ENCODE measurements at places on chromosomes 11 and 22.

GRCh38 chr22:46483353-46483752, 54.1 kb downstream of the CELSR1 start:
- no peak for DNase-seq

GRCh38 chr22:40679249-40679963, at the start of gene MCHR1:
TSS of gene MCHR1 (plus strand) at chr22:40679484. CDS start at chr22:40679653, 169 bp downstream.
- DNase-seq: no peak

DNA sequence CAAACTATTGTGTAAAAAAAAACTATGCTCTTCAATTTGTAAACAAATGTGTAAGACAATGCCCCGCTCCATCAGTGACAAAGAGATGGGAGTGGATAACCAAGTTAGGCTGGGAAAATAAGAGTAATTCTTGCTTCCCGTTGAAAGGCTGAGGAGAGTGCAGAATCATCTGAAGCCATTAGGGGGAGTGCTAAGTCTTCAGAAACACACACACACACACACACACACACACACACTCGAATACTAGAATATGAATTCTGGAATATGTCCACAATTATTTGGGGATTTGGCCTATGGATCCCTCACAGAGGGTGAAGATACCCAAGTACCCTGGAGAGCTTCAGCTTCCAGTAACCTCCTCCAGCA, 27.8 kb upstream of the ROBO3 start:
- DNase-seq: peak; percentile 39

DNA sequence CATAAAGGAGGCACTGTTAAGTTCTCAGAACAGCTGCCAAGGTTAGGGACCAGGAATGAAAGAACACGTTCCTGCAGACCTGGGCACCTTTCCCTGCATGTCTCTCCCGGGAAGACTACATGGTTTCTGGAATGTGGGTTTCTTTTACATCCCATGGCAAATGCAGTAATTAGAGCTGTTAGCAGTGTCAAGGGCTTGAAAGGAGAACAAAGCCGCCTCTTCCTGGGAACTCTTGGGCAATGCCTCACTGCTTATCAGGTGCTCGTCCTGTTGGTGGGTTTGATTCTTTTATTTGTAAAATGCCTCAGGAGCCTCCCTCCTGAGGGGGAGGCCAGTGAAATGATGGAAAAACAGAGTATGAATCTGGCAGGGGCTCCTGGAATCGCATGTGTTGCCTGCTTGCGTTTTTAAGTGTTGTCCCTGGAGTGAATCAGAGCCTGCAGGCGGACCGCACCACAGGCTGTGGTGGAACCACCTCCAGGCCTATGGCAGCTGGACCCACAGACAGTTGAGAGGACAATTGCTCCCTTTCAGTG, 723 bp upstream of the C22orf31 start:
- no peak for DNase-seq

DNA sequence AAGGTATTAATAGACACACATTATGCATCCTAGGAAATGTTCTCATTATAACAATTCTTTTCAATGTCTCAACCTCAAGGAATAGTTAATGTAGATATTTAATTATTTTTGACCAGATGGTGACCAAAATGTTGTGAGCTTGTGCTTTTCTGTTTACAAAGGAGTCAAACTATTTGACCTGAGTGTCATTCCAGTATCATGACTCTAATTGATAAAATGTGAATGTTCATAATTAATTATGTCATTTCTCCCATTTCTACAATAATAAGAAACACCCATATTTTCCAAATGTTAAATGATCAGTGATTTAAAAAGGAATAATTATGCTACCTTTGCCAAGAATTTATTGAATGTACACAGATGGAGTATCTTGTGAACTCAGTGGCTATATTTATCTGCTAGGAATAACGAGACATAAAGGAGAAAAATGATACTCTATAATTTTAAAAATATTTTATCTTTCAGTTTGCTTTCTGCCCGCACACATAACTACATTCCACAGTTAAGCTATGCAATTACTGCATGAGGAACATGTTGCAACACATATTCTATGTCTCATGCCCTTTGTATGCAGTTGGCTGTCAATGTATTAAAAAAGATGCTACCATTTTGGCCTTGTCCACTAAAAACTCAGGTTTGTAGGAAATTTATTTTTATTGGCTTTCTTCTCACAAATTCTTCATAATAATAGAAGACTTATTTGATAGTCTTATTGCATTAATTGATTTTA, 376.7 kb upstream of the CCDC179 start:
- DNase-seq: no peak

GRCh38 chr22:29041408-29041807, 20.2 kb downstream of the C22orf31 start:
- DNase-seq: no peak

- DNase-seq: no peak
These were observed 21.2 kb upstream of the FEZ1 start for GRCh38 chr11:125517116-125517770.

DNA sequence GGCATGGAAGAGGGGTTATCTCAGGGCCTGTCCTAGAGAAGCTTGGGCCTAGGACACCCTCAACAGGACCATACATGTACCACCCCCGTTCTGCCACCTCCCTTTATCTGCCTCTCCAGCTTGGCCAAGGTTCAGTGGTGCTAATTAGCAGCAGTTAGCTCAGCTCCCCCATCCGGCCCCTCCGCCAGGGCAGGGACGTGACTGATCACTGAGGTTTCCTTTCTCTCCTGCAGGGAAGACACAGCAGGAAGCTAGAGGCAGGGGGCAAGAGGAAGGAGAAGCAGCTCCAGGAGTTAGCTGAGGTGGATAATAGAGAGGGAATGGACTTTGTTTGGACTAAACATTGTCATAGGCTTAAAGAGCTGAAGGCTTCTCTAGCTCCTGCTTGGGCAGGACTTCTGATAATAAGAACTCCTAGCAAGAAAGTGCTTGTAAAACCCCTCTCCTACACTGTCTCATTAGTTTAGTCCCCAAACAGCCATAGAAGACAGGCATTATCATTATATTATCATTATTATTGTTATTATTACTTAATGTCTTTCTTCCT, 53.8 kb downstream of the BUD13 start:
- DNase-seq: no peak

DNA sequence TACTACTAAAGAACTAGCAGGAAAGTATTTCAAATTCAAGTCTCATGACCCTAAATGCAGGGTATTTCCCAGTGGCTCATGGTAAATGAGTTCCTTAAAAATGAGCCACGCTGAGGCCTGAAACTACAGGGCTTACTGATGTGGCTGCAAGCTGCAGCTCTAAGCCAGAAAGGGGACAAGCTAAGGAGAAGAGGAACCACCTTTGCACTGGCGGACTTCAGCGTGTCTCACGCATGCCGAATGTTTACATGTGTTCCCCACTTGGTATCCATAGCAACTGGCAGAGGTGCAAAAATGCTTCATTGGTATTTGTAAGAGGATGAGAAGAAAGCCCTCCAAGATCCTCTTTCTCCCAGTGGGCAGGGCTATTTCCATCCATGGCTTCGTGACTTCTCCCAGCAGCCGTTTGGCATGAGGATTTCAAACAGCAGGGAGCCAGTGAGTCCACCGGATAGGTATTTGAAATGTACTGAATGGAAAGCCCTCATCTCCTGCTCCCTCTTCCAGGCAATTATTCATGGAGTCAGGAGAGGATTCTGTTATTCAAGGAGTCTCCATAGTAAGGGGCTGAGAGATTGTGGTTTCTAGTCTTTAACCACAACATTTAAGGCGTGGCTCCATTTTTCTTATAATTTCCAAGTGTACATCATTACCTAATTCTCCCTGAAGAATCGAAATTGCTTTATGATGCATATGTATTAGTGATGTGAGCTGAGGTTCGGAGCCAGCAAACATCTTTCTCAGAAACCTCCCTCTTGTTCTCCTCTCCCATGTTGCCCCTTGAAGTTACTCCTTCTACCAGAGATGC, 55.3 kb upstream of the CD44 start:
- peak; percentile 77 for DNase-seq

DNA sequence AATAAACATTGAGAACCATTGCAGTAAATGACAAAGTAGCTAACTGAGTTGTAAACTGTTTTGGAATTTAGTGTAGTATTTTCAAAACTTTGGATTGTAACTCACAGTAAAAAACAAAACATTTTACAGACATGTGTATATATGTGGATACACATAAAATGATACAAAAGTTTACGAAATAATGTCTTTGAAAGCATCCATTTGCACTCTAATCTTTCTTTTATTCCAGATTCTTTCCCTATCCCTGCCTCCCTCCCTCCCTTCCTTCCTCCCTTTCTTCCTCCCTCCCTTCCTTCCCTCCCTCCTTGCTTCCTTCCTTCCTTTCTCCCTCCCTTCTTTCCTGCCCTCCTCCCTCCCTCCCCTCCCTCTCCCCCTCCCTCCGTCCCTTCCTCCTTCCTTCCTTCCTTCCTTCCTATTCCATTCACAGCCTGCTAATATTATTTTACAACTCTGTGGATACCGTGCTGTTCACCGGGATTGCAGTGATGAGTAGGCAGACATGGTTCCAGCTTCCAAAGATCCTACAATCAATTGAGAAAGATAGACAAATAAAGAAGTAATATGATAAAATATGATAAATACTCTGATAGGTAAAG, 3.5 kb downstream of the RRM1 start:
- no peak for DNase-seq

DNA sequence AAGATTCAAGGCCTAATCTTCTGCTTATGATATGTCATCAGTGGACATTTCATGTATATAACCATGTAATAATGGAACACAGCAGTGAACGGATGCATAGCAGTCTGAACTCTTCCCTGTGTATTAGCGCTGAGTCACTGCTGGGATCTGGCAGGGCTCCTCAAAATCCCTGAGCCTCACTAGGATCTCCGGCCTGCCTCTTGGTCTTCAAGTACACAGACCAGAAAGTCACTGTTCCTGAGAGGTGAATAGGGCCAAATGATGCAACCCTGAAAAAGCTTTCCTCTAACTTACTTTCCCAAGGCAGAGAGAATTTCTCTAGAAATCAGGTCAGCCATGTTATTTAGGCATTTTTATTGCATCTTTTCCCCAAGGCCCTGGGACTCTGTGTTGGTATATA, 35.0 kb downstream of the POU2AF1 start:
- DNase-seq: no peak

DNA sequence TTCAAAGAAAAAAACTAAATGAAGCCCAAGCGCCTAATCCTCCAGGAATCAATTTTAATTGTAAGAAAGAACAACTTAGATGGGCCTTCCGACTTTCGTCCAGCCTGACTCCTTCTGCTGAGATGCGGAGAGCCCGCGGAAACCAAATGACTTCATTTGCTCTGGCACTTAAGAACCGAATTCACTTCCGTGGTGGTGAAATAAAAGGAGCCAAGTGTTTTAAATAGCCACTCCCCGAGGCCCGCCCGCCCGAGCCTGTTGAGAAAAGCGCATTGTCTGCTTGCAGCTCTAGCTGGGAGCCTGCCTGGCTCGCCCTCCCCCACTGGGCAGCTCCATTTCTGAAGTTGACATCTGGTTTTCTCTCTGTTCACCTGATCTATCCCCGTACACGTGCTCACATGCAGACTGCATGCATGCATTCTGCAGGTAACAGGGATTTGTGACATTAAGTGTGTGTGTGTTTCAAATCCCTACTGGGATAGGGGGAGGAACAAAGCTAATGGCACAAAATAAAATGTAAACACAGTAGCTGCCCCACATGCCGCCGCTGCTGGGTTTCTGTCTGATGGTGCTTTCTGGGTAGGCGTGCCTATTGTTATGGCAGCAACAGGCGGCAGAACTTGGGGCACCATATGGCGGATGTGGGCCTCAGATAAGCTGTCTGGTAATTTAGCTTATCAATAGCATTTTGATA, 6.2 kb downstream of the TEAD1 start:
- peak; percentile 7 for DNase-seq

DNA sequence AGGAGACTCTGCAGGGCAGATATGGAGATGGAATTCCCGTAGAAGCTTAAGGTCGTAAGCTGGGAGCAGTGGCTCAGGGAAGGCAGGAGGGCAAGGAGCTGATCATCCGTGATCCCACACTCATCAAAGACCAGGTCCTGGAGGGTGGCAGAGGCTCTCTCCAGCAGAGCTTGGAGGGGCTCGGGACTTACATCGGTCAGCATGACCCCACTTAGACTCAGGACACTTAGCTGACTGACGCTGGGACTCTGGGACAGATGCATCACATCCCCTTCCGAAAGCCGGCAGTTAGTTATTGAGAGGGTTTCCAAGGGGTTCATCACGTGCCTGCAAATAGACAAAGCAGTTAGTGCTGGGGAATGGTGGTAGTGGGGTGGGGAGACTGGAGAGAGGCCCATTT, 10.7 kb downstream of the PRAME start:
- no peak for DNase-seq

DNA sequence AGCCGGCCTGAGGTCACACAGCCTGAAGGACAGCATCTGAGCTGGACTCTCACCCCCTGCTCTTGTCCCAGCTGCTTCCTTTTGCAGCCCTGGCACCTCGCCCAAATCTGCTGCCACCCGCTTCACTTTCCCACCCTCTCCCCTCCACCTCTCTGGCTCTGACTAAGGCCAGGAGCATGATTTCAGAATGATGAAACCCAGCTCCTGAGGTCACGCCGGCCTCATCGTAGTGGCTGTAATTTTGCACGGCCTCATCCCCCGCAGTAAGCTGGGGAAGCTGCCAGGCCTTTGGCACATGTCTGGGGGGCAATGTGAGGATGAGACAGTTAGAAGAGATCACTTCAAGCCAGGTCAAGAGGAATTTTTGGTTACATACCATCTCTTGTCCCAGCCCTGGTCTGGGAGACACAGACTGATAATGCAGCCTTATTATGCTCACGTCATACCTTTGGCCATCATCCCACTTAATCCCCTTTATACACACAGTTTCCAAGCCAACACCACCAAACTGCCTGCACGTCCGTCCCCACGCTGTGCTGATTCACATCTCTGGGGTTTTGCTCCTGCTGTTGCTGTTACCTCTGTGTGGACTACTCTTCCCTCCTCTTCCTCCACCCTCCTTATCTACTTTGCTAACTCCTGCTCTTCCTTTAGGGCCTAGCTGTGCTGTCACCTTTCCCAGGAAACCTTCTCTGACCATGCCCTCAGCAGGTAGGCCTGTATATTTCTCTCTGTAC, 58.1 kb downstream of the CHRDL2 start:
- no peak for DNase-seq

GRCh38 chr11:128888034-128888985, 2.8 kb upstream of the KCNJ5 start:
- DNase-seq: no peak

DNA sequence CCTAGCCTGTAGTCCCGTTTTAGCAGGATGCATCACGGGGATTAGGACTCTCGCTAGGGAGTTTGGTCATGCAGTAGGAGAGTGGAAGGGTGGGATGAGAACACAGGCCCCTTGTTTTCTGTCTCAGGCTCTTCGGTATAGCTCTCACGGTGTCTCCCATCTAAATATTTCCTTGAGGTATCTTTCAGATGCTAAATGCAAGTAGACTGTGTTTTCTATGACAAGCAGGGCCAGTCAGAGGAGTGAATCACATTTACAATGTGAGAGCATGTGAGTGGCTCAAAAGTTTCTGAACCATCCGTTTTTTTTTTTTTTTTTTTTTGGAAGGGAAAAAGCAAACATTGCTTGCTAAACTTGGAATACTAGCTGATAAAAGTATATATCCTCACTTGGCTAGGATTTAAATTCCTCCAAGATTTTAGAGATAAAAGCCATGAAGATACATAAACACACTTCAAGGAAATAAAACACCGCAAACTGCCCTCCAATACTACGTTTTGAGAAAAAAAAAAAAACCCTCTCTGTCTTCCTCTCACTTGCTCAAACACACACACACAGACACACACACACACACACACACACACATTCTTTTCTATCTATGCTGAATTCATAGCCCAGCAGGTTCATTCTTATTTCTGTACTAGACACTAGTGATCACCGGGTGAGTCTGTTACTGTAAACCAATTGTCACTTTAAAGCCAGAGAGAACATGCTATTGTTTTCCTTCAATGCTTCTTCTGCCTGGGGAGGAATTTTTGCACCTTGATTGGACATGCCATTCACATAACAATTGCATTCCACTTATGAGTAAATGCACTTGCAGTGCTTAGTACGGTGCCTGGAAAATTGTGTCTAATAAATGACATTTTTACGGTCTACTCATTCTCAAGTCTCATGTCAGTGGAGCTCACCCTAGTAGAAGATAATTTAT, 224.6 kb upstream of the CCDC90B start:
- no peak for DNase-seq

Data from activated CD4-positive, alpha-beta T cell treated with anti-CD3 and anti-CD28 coated beads, Interleukin-2, Interleukin-6, amounts not matched to agents 100 ng/mL and 50 ng/mL, durations not matched to agents 16 hours and 8 hours (primary cell).